ENCODE measurements at places on chromosomes 7 and 10.

DNA sequence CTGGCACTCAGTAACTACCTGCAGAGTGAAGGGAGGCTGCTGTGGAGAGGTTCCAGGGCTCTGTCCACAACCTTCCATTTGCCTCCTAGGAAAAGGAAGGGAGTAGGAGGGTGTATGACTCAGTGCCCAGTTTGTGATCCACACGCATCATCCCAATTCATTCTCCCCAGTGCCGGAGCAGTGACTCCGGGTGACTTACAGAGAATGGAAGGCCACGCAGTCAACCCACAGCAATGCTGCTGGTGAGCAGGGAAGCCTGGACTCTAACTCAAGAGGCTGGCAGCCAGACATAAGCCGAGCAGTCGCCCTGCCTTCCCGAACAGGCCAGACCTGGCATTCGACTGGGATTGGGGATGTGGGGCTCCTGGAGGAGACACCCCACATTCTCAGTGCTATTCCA, 139.9 kb downstream of the SH3PXD2A start:
- DNase-seq: no peak

DNA sequence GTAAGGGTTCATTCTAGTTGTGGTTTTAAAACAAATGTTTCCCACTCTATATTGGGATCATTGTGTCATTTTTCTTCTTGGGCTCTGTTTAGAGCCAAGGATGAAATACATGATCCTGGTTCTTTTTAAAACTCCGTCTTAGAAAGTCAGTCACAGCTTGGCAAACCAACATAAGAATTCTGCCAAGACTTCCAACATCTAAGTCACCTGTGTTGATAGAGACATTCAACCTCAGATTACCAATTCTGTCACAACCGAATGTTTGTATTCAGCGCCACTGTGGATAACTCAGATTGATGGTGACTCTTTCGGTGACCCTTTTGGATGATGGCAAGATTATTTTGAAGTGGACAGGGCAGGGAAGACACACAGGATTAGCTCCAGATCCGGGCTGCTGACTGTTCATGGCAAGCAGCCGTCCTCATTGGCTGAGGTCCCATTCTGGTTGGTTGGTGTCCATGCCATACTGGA, 255.4 kb downstream of the ARHGAP21 start:
- no peak for DNase-seq

GRCh38 chr10:100747456-100748230, 2.3 kb downstream of the PAX2 start:
- DNase-seq: no peak

GRCh38 chr7:3259711-3260400, 41.2 kb upstream of the SDK1 start:
- no peak for DNase-seq

DNA sequence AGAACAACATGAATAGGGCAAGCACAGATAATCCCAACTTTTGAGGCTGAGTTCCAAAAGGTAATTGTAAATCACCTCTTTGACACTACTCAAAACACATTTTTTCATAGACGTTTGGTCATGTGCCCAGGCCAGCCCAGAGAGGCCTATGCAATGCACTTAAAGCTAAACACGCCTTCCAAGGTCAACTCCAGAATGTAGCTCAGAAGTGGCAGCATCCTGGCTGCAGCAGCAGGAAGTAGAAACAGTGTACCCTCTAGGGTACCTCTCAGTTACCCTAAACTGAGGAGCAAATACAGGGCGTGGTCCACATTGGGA, 58.7 kb downstream of the OSBPL3 start:
- no peak for DNase-seq

Measured in CD4-positive, alpha-beta T cell treated with Interleukin-2 at 100 ng/mL for 4 hours (primary cell).